ENCODE measurements at places on chromosomes 3 and 15. TPM values are rescaled to one million over a fixed set of nuclear protein-coding genes. Genes with fewer than 3 reads are reported as not detected.

DNA sequence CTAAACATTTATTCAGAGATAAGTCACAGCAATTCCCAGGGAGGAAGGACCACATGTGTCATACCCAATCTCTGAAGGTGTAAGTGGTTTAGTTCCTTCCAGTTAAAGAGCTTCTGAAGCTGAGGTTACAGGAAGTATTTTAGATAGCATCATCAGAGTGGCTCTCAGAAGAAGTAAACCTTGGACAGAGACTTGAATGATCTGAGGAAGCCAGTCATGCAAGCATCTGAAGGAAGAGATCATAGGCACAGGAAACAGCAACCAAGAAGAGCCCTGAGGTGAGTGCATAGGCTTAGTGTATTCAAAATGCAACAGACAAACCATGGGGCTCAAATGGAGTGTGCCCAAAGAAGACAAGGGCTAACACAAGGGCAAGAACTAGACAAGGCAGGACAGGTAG is 210.3 kb downstream of the ULK4 start:
- no peak for DNase-seq

The BNC1 gene
- 0.16 TPM for total RNA-seq

GRCh38 chr3:144831955-144832716 is 860.5 kb downstream of the DIPK2A start:
- DNase-seq, result no peak

- no peak for DNase-seq
These were observed 270.8 kb downstream of the KLF13 start for GRCh38 chr15:31597466-31597865.

The FBN1 gene
- total RNA-seq, result 27.9 TPM

The TMC3 gene
- 0.47 TPM for total RNA-seq

- DNase-seq, result no peak
These were observed 304.5 kb upstream of the SEMA6D start for GRCh38 chr15:47412802-47413201.

DNA sequence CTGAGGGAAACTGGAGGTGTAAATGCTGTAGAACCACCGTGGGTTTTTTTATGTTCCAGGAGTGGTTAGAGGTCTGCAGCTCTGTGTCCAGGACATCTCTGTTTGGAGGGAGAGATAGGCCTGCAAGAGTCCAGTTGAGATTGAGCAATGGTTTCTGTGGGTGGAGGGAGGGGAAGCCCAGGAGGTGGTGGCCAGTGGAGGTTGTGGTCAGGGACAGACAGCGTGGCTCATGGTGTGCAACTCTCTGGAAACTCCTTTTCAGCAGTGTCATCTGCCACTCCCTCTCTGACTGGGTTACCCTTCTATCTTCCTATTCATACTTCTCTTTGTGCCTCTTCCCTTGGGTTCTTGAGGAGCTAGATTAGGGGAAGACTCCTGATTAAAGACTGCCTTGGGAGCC is 9.6 kb downstream of the XCR1 start:
- DNase-seq, result peak; percentile 2

DNA sequence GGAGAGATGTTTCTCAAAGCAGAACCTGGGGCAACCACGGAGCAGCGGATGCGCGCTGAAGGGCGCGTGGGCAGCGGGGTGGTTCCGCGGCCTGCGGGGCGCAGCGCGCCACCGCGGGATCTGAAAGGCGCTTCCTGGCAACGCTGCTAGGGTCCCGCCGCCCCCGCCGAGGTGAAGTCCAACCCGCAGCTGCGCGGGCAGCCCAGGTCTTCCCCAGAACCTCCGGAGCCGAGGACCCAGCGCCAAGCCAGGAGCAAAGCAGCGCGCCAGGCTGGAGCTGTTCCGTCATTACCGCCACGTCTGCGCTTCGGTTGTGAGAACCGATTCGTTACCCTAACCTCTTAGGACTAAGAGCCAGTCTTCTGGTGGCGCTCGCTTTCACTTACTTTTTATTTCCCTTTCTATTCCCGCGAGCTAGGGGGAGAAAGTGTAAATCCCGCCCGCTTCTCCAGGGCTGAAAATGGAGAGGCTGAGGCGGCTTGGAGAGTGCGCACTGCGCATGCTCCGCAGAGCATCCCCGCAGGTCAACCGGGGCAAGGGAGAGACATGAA is 3.2 kb upstream of the GABRG3 start:
- peak; percentile 59 for DNase-seq

DNA sequence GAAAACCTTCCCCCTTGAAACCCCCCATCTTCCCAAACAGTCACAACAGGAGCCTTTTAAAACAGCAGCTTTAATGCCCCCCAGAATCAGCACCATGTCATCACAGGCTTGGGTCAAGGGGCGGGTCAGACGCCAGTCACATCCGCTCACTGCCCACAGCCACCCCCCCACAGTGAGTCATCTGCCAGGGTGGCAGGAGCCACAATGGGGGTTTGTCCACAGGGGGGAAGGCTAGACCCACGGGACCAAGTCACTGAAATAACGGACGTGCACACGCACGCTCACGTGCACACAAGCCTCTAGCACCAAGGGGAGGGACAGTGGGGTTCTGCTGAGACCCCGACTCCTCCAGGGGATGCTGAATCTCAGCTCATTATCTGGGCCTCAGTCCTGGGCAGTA is 441 bp upstream of the UCN2 start:
- peak; percentile 66 for DNase-seq

DNA sequence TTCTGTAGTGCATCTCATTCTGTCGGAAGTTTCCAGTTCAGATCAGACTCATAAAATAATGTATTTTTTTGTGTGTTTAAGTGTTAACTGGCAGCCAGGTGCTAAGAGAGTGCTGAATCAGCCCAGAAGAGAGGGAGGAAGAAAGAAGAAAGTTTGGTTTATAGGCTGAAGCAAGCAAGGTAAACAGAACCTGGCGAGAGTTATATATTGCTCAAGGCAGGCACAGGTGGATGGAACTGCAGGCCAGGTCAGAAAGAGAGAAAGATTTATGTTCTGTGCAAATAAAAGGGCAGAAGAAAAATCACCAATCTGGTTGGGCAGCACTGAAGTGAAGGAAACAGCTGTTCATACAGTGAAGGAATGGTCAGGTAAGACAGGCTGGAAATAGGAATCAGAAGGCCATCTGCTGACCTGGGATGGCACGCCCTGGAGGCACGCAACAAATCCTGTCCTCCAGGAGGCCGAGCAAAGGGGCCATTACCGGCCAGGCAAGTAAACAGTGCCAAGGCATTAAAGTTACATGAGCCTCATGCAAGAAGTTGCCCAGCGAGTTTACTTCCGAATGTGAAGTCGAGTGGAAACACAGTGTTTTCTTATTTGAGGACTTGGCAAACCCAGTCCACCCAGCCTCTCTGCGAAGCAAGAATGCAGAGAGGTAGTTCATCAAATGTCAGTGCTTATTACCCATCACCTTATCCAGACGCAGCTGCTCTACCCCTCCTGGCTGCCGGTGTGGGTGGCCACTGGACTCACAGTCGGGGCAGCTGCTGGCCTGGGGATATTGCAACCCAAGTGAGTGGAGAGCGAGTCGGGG is 309.8 kb downstream of the VPS13C start:
- no peak for DNase-seq

GRCh38 chr15:31856581-31856980 is 173.7 kb upstream of the CHRNA7 start:
- DNase-seq, result no peak

DNA sequence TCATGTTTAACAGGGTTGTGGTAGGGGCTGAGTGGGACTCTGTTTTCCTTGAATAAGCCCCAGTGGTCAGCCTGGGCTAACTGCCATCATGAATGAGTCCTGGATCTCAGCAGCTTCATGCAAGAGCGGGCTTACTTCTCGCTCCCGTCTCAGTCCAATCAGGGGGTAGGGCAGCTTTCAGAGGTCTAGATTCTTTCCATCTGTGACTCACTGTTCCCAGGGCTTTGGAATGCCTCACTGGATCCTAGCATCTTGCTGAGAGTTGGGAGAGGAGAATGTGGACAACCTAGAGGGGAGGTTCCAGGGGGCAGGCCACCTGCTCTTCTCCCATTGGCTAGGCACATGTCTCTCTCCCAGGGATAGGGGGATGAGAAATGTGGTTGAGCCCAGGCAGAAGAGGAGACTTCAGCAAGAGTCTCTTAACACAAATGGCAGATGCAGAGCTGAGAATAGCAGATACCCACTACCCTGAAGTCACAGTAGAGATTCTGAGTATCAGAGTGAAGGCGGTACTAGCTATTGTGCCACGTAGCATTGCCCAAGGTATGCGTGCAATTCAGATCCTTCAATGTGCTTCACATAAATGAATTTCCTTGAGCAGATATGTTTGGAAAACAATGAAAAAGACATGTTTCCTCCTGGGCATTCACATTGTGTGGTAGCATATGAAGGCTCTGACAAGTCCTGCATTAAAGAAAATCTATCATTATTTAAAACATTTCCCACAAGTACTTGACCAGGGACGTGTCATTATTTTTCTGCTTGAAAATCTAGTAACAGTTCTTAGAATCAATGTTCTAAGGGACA is 257.7 kb upstream of the PROK2 start:
- no peak for DNase-seq

- DNase-seq, result peak; percentile 46
These were observed 12.3 kb downstream of the CPNE9 start for GRCh38 chr3:9715764-9716437.

DNA sequence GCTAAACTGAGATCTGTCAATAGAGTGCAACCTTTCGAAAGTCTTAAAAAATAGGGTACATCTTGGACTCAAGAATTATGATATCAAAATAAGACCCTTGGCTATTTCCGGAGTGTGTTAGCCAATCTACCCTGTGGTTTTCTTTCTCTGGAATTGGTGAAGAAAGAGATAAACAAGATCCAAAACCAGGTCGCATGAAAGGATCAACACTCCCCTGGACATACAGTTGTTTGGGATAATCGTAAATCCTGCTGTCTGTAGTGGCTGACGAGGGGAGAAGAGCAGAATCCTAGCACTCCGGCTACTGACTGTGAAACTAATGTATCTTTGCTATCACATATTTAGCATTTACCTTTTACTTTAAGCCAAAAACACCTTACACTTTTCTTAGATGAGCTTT is 30.9 kb downstream of the FNDC3B start:
- no peak for DNase-seq

- DNase-seq, result no peak
These were observed 49.1 kb upstream of the TJP1 start for GRCh38 chr15:29871401-29871800.

DNA sequence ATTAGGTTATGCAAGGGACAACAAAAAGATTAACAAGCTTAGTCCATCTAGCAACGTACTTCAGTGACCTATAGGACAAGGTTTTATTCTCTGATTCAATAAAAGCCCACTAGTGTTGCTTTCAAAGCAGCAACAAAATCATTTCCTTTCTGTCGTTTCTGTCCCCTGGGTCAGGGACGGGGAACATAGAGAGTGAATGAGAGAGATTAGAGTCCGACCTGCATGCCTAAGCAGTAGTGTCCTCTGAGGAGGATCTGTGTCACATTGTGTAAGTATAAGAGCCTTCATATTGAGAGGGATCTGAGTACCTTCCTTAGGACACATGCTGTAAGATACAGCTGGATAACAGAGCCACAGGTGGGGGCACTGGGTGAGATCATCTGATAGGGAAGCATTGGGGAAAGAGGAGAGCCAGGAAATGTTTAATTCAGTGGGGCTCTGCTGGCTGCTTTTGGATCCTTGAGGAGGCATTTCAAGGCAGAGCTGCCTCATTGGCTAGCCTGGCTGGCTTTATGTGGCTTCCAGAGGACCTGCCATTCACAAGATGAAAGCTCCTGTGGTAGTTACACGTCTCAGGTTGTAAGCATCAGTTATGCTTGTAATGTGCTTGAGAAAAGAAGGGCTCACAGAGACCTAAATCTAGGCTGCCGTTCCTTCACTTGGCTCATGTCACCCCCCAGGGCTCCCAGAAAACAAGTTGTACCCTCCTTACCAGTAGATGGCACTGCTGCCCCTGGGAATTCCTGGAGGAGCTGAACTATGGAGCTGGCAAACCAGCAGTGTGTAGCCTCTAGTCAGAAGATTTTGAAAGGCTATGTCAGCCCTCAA is 2.7 kb downstream of the TMEM108 start:
- peak; percentile 84 for DNase-seq

- DNase-seq, result no peak
These were observed 90.7 kb downstream of the KLHL25 start for GRCh38 chr15:85704066-85704465.

DNA sequence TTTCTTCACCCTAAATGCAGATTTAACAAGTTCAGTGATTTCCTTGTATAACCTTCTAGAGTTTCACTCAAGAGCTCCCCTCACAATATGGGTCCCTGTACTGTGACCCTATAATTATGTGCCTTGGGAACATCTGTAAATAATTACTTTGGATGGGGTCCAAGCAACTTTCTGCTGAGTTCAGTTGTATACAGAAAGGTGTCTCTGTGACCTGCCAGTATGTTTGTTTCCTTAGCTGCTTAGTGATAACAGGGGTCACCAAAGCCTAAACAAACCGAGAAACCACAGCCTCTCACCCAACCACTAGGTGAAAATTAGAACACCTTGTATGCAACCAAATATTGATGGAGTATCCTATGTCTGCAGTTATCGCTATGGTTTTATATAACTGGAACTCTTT is 29.8 kb upstream of the SLC25A36 start:
- DNase-seq, result no peak

DNA sequence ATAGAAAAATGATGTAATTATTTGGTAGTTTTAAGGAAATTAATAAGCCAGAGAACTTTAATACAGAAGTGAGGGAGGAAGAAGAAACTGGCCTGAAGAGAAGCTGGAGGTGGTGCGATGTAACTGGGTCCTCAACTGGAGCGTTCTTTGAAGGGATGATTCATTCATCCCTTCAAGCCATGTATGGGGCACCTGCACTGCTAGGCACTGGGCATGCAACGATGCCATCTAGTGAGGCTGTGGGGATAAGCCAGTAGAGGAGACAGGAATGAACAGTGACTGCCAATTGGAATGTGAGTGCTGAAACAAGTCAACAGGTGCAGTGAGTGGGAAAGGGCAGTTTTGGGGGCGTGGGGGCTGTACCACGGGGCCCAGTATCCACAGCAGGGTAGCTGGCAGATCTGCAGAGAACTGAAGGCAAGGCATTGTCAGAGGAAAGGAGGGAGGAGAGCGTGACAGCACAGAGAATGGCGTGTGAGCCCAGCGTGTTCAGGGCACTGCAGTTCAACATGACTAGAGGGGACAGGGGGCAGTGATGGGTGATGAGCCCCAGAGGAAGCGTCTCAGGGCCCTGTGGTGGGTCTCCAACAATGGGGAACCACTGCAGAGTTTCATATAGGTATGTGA is 3.8 kb upstream of the KIF23 start:
- DNase-seq, result no peak

DNA sequence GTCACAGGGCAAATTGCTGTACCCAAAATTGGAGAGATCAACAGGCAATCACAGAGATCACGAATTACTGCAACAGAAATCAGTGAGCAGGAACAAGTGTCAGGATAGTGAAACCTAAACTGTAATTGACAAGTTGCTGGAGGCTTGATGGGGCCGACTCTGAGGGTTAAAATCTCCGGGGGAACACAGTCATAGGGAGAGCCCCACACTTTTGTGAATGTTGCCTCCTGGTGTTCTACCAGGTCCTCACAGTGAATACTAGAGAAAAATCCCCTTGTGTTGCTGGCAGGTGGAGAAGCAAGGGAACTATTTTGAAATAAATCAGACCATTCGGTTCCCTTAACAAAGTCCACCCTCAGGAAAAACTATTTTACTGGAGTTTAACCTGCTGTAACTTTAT is 697.5 kb upstream of the CBLB start:
- DNase-seq, result no peak

All from occipital lobe (tissue), 3 donors.